ENCODE measurements at places on chromosomes 12 and 14.

GRCh38 chr12:2337031-2338010 is 284.5 kb downstream of the CACNA1C start:
- DNase-seq = no peak

- no peak for DNase-seq
Observed at GRCh38 chr14:51206462-51206861, 33.6 kb upstream of the TMX1 start.

GRCh38 chr14:60575008-60575407 is 66.1 kb downstream of the SIX6 start:
- no peak for DNase-seq

DNA sequence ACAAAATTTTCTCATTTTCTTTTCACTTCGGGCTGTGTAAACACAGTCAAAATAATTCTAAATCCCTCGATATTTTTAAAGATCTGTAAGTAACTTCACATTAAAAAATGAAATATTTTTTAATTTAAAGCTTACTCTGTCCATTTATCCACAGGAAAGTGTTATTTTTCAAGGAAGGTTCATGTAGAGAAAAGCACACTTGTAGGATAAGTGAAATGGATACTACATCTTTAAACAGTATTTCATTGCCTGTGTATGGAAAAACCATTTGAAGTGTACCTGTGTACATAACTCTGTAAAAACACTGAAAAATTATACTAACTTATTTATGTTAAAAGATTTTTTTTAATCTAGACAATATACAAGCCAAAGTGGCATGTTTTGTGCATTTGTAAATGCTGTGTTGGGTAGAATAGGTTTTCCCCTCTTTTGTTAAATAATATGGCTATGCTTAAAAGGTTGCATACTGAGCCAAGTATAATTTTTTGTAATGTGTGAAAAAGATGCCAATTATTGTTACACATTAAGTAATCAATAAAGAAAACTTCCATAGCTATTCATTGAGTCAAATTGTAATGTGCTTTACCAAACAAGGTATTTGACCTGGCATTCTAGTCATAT is 4.8 kb downstream of the CDKN1B start:
- no peak for DNase-seq
